HS-5 (cell line): ENCODE measurements at places on chromosomes 12 and 14.
A peak's percentile ranks its signal among the peaks of the same experiment; 100 is the strongest.

- peak; percentile 0 for DNase-seq
Observed at GRCh38 chr14:48023881-48024280, 348.5 kb upstream of the MDGA2 start.

- DNase-seq: no peak
Observed at GRCh38 chr12:50024805-50025186, 498 bp downstream of the RACGAP1 start.

GRCh38 chr12:105445649-105446048 is 115.2 kb downstream of the C12orf75 start:
- DNase-seq: no peak

DNA sequence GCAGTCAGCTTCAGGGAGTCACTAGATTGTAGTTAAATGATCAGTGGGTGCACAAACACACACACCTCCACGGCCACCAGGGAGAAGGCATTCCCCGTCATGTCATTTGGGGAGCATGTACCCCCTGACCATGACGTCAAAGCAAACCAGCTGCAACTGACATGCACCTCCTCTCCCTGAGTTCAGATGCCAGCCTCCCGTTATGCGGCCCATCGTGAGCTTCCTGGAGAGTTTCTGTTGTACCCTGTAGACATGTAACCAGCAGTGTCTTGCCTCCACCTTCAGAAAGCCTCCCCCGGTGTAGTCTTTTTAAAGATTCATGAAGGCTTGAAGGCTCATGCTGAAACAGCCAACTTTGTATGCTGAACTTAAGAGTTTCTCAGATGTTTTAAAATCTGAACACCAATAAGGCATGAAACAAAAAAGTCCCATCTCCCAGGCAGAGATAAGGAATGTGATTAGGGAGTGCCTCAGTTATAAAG is 54.8 kb downstream of the FNTB start:
- no peak for DNase-seq

GRCh38 chr12:47107926-47108325 is 28.2 kb upstream of the AMIGO2 start:
- no peak for DNase-seq

DNA sequence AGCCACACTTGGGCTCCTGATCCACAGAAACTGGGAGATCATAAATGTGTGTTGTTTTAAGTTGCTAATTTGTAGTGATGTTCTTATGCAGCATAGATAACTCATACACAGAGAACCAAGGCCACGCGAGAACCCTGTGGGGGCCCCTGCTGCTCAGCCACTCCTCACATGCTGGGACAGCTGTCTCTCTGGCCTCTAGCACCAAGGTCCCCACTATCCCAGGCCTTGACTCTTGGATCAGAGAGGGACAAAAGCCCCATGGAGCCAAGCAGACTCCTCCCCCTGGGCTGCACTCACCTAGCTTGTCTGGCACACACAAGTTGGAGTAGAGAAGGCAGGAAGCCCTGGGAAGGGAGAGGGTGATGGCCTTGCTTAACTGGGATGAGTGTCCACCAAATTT is 11.3 kb downstream of the PLD4 start:
- no peak for DNase-seq

GRCh38 chr12:77299910-77300669 is 234.7 kb upstream of the E2F7 start:
- peak; percentile 78 for DNase-seq

- no peak for DNase-seq
Observed at GRCh38 chr12:49093792-49094159, 825 bp downstream of the DHH start.

- no peak for DNase-seq
Observed at GRCh38 chr12:4353785-4354208, 25.7 kb downstream of the FGF23 start.

DNA sequence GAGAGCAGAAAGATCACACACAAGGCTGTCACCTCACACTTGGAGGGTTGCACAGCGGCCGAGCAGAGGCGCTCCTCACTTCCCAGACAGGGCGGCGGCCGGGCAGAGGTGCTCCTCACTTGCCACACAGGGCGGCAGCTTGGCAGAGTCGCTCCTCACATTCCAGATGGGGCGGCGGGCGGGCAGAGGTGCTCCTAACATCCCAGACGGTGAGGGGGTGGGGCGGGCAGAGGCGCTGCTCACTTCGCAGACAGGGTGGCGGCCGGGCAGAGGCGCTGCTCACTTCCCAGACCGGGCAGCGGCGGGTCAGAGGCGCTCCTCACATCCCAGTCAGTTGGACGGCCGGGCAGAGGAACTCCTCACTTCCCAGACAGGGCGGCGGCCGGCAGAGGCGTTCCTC is 9.1 kb downstream of the TMBIM4 start:
- no peak for DNase-seq

GRCh38 chr14:67602995-67603545 is 3.0 kb upstream of the PIGH start:
- DNase-seq: no peak

GRCh38 chr12:43100231-43100630 is 451.8 kb downstream of the ADAMTS20 start:
- DNase-seq: no peak

GRCh38 chr12:111313833-111314259 is 55.0 kb downstream of the PHETA1 start:
- no peak for DNase-seq

DNA sequence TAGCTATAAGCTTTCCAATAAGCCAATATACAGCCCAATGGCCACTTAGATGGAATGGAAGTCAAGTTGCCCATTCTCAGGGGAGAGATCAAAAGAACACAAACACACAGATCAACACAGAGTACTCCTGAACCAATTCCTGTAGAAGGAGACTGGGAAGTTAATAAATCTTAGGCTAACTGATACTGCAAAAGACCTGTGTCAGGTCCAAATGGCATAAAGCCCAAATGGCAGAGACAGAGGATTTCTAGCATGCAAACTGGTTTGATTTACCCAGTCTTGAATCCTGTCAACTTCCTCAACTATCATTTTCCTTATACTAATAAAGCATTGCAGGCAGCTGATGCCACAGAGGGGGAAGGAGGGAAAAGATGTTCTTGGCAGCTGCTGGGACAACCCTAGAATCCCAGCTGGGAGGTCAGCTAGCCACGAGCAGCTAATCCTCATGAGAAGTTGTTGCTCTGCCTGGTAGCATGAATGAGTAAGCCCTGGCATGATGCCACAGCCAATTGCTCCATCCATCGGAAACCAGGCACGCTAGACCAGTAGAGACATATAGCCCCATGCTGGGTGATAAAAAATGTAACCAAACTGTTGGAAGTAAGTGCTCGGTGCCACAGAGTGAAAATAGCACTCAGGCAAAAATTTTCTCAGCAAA is 26.2 kb downstream of the ANG start:
- DNase-seq: no peak

DNA sequence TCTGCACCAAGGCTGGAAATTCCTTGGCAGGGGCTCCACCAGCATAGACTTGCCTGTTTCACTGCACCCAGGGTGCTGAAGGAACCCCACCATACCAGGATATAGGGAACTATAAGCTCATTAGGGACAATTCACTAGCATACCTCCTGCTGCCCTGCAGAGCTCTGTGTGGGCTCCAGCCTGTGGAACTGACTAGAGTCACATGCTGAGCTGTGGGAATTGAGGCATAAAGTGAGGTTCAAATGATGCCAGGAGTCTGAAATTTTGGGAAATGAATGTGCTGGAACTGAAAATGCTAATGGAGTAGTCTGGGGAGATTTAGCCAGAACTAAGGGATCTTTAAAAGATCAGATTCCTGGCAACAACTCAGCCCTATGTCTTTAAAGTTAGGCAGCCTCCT is 7.3 kb upstream of the EMP1 start:
- no peak for DNase-seq

DNA sequence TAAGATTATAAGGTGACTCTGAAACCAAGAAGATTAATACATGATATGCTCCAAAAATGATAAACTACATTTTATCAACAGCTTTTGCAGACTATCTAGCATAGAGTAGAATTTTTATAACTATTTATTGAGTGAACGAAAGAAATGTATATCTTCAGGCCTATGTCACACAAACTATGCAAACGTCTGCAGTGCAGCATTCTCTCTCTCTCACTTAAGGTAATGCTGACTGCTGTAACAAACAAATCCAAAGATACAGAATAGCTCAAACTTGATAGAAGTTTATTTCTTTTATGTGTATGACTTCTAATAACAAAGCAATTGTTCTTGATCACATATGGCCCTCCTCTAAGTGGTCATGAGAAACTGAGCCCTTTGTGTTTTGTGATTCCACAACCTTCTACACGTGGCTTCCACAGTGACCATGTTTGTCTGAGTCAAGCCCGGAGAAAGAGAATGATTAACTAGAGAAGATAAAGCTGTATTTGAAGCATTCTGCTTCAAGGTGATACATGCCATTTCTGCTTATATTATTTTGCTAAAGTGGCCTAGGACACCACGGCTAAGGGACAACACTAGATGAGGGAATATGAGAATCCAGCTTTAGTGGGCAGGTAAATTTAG is 1352.7 kb upstream of the TMEM132C start:
- no peak for DNase-seq

- DNase-seq: no peak
Observed at GRCh38 chr14:97539884-97540283, 742.7 kb downstream of the VRK1 start.

DNA sequence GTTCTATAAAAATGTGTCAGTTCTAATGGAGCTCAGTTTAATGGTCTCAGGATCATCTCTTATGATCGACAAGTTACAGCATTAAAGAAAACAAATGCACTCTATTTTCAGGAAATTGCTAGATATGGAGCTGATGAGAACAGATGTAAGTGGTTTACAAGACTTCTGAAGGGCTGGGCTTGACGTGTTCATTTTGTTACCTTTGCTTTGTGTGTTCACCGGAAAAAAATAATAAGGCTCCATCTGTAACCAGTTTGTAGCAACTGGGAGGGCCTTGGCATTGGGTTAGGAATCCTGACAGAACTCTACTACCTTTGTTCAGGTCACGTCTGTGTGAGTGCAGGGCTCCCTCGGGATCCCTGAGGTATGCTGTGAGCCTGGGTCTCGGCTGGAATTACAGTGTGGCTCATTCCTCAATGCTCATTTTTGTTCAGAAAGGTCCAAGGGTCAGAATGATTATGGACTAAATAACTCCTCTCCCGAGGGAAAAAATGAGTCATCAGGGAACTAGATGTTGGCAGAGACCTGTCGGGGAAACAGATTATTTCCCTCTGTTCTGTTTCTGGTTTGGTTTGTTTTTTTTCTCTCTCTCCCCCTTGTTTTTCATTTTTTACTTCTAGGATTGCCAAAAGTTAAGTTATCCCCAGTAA is 158.0 kb downstream of the SLC5A8 start:
- DNase-seq: peak; percentile 96

GRCh38 chr12:92468358-92469020 is 234.3 kb upstream of the PLEKHG7 start:
- no peak for DNase-seq

- no peak for DNase-seq
Observed at GRCh38 chr12:49974677-49975317, 2.0 kb downstream of the AQP6 start.

GRCh38 chr12:116687888-116688287 is 50.0 kb downstream of the SPRING1 start:
- no peak for DNase-seq

- no peak for DNase-seq
Observed at GRCh38 chr12:47356129-47356700, 276.5 kb upstream of the AMIGO2 start.

DNA sequence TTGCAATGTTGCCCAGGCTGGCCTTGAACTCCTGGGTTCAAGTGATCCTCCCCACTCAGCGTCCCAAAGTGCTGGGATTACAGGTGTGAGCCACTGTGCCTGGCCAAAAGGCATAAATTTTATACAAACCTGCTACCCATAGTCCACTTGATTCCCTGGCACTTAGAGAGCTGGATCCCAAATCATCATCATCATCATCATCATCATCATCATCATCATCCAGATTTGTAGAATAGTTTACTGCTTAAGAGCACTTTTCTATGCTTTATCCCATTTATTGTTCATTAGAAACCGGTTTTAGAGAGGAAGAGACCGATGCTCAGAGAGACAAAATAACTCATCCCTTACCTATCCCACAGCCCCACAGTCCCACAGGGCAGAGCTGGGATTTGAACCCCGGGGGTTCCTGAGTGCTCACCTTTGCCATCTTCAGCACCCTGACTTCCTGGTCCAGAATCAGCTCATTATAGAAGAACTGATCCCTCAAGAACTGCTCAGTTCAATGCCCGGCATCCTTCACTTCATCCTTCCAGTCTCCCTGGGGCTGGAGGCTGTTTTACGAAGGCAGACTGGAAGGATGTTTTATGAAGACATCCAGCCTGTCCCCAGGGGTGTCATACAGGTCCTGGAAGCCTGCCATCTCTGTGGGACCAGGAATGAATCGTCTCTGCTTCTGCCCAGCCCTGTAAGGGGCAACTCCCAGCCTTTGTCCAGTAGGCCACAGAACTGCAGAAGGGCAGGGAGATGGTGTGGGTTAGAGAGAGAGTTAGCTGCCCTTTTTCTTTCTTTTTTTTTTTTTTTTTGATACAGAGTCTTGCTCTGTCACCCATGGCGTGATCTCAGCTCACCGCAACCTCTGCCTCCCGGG is 20.2 kb upstream of the OASL start:
- no peak for DNase-seq

- no peak for DNase-seq
Observed at GRCh38 chr12:72111706-72112105, 160.5 kb upstream of the TRHDE start.

GRCh38 chr12:95505039-95505438 is 31.1 kb downstream of the METAP2 start:
- DNase-seq: no peak

GRCh38 chr14:69115407-69116185 is 37.3 kb downstream of the DCAF5 start:
- DNase-seq: no peak

DNA sequence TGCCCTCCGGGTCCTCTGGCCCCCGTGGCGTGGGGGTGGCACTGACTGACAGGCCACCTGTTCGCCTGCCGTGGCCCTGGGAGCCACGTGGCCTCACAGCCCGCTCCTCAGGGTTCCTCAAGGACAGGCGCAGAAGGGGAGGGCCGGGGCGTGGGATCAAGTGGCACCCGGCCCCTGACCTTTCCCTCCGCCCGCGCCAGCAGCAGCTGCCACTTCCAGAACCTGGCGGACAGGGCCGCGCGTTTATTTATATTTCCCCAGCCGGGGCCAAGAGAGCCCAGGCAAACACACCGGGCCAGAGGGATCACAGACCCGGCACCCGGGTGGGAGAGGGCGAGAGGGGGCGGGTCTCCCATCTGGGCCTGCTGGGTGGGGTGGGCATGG is 92.6 kb downstream of the RFLNA start:
- DNase-seq: no peak

DNA sequence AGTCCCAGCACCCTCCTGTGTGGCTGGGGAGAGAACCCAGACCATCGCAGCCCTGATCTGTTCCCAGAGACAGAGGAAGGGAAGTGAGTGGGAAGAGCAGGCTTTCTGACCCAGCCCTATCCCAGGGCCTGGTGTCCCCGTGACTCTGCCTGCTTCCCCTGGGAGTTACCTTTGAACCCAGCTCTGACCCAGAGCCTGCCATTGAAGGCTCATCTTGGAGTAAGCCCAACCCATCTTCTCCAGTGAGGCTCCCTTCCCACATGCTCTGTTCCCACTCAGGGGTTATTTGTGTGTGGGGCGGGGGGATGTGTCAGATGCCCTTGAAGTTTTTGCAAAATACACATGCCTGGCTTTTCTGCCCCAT is 6.0 kb downstream of the TMEM63C start:
- no peak for DNase-seq

DNA sequence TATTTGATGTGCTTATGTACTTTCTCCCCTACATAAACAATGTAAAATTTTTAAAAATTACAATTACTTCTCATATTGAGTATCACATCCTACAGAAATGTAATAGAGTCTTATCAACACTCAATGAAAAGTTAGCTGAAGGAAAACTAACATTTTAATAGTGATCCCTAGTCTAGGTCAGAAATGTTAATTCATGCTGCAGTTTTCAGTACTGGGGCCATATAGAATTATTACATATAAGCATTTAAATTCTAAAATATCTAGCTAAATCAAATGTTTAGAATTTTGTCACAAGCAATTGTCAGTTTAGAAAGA is 37.8 kb downstream of the SLC6A15 start:
- no peak for DNase-seq
